ENCODE measurements at places on chromosomes 6 and 20. TPM values are rescaled to one million over a fixed set of nuclear protein-coding genes. Genes with fewer than 3 reads are reported as not detected.

DNA sequence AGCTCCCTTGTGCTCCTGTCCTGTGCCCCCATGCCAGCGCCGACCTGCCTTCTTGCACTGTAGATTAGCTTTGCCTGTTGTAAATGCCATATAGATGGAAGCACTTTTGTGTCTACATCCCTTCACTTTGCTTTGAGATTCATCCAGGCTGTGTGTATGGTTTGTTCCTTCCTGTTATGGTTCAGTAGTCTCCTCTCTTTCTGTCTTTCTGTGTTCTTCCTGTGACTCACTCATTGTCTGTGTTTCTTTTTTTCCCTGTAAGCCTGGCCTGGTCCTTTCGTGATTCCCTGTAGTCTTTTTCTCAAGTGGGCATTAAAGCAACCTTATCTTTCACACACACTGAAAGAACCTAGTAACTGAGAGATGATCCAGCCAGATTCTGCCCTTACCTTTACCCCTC lies 66.6 kb downstream of the JARID2 start:
- DNase-seq: no peak

DNA sequence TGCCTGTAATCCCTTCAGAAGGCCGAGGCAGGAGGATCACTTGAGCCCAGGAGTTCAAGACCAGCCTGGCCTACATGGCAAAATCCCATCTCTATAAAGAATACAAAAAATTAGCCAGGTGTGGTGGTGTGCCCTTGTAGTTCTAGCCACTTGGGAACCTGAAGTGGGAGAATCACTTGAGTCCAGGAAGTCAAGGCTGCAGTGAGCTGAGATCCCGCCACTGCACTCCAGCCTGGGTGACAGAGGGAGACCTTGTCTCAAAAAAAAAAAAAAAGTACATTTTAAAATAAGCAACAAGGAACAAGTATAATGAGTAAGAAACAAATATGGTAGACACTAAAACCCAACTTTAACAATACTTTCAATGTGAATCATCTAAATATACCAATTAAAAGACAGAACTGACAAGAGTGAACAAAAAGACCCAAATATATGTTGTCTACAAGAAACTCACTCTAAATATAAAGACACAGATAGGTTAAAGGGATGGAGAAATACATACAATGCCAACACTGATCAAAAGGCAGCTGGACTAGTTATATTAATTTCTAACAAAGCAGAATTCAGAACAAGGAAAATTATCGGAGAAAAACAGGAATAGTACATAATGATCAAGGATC lies 37.7 kb downstream of the RANBP9 start:
- DNase-seq: no peak

- DNase-seq: no peak
These were observed 5.6 kb upstream of the IFNGR1 start for GRCh38 chr6:137224799-137225198.

DNA sequence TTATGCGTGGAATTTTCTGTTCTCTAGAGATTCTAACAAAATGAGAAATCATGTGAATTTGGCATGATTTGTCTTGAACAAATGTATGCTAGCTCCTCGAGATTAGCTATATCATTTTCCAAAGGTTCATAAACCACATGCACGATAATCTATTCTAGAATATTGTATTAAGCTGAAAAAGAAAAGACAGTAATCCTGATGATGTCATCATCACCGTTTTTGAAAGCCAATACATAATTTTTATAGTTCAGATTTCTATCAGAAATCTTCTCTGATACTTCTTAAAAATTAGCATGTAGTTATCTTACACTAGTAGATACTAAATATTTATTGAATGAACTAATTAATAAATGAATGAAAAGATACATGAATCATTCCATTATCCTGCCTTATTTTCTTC lies 111.2 kb downstream of the HAO1 start:
- no peak for DNase-seq

Gene PNPLA1
- total RNA-seq: not detected

Gene PLN
- total RNA-seq: 0.45 TPM

Gene SLC22A23
- total RNA-seq: 0.81 TPM
